MV-4-11 (cell line): ENCODE measurements at places on chromosomes 16 and 17.

DNA sequence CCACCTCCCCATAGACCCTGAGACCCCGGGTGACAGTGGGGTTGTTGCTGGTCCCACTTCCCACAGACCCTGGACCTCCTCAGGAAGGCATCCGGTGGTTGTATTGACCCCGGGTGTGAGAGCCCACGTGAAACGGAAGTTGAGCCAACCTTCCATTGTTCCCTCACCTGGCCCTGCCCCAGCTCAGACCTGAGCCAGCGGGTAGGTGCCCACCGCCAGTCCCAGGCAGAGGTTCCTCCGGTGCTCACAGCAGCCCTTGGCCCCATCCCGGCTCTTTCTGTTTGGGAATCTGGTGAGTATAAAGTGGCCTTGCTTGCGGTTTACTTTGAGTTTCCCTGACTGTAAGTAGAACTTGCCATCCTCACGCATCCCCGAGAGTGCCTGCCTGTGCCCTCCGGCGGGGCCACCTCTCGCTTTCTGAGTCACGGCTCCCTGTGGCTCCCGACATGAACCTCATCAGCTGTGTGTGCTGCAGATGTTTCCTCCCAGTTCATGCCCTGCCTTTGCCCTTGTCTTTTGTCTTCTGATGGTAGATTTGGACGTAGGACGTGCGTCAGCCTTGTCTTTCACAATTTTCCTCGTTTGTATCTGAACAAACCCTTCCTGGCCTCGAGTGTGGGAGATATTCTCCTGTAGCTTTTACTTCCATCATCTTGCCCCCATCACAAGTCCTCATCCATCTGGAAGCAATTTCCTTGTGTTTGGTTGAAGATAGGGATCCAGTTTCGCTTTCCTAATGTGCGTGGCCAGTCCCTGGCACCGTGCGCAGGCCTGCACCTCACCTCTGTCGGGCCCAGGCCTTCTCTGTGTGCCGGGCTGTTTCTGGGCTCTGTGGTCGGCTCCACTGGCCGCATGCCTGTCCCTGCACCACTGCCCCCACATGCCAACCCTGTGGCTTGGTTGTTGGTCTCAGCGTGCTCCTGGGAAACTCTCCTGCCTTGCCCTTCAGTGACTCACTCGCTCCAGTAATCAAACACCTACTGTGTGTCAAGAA is 76.0 kb downstream of the METRNL start:
- peak; percentile 93 for DNase-seq

DNA sequence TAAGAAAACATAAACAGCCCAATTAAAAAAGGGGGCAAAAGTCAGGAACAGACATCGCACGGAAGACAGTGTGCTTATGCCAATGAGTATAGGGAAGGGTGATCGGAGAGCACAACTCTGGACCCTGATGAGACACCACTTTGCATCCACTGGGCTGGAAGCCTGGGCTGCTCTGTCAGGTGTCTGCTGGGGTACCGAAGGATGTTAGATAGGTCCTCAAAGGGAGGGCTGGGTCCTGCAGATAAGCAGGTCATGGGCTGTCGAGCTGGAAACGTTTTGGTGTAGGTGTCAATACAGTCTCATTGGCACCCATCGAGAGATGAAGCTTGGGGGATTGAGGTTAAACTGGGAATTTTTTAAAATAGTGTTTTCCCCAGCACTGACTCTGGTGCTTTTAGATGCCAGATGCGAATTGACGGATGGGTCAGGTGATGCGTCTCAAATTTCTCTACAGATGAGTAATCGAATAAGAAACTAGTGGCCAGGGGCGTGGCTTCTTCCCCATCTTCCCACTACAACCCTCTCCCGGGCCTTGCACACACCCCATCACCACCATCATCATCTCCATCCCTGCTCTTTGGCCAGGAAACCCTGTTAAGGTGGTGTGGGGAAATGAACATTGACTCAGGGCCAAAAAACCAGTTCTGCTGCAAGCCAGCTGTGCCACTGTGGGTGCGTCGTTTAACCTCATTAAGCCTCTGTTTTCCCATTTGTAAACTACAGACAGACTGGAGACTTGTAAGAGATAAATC is 47.8 kb upstream of the IRF8 start:
- DNase-seq, result peak; percentile 58

GRCh38 chr17:78268191-78268874 is 36.9 kb downstream of the TMEM235 start:
- DNase-seq, result no peak

DNA sequence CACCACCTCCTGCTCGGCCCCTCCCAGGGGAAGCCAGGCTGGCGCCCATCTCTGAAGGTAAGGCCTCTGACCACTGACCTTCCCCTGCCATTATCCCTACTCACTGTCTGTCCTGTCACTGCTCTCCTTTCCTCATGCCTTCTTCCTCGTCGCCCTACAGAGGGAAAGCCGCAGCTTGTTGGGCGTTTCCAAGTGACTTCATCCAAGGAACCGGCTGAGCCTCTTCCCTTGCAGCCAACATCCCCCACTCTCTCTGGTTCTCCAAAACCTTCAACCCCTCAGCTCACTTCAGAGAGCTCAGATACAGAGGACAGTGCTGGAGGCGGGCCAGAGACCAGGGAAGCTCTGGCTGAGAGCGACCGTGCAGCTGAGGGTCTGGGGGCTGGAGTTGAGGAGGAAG is 3.0 kb downstream of the COA3 start:
- DNase-seq, result no peak

- peak; percentile 25 for DNase-seq
These were observed 33.1 kb downstream of the POLR3E start for GRCh38 chr16:22330326-22330725.

DNA sequence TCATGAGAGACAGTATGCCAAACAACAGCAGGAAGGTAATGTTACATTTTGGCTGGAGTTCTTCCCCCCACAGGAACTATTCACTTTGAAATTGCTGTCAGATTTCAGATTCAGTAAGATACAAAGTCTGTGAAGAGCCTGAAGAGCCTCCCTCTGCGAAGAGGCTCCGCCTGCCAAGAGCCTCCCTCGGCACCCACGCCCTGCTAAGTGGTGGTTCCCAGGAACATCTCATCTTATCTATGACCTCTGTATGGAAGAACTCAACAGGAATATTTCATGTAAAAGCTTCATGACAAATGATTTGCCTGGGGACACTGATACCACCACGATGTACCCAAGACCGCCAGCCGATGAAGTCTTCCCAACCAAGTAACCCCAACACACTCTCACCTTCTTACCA is 3.2 kb downstream of the ZC3H7A start:
- DNase-seq, result no peak

GRCh38 chr17:75430159-75430974 is 24.9 kb upstream of the GRB2 start:
- DNase-seq, result no peak

- DNase-seq, result no peak
These were observed 16.2 kb downstream of the BEAN1 start for GRCh38 chr16:66443269-66443652.

DNA sequence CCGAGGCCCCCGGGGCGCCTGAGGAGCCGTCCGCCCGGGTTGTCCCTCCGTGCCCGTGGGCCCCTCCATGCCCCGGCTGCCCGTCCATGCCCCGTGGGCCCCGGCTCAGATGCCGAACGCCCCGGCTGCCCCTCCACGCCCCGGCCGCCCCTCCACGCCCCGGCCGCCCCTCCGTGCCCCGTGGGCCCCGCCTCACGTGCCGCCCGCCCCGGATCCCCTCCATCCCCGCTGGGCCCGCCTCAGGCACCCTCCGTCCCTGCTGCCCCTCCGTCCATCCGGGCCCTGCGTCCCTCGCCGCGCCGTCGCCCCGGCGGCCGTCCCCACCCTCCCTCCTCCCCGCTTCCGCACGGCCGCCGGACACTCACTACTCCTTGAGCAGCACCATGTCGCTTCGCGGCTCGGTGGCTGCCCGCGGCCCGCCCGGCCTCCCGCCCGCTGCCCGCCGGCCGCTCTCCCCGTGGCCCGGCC is 382 bp downstream of the PITPNA start:
- DNase-seq, result no peak

DNA sequence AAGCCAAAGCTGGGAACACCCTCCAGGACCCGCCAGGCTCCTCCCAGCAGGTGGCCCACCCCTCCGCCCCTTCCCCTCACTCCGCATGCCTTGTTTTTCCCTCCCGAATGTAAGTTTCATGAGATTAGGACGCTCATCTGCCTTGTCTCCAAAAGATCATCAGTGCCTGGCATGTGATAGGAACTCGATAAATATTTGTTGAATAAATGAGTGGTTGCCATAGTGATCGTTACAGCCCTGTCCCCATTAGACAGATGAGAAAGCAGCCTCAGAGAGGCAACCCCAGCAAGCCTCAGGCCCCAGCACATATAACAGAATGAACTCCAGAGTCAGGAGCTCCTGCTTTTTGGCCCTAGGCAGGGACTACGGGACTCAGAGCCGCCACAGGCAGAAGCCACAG is 5.0 kb downstream of the CAMKK1 start:
- DNase-seq, result no peak

- DNase-seq, result peak; percentile 81
These were observed at the start of gene BIRC5 for GRCh38 chr17:78214016-78214705. Gene BIRC5 (plus strand): TSS chr17:78214253. CDS start chr17:78214317, 64 bp downstream.

DNA sequence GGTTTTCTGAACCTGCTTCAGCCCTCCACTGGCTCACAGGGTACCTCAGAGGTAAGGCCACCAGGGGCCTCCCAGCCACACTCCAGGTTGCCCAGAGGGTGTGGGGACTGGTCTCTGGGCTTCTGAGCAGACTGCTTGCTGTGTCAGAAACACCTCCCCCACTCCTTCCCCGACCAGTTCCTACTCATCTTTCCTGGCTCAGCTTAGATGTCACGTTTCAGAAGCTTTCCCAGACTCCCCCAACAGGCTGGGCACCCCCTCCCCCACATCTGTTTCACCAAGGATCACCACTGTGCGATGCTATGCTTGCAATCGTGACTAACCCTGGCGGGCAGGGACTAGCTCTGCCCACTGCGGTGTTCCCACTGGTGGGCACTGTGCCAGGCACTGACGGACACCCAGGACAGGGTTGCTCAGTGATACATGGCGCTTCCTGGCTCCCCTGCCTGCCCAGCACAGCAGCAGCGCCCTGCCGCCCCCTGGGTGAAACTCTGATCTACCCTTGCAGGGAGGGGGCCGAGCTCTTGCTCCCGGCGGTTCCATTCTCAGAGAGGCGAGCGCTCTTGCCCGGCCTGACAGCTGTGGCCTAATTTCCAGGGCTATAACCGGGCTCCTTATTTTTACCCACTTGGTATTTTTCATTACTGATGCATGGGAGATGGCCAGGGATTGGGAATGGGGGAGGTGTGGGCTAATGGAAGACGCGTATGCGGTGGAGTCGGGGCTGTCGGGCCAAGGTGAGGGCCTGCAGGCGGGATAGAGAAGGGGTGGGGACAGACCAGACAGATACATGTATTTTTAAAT is 29.4 kb upstream of the MTSS2 start:
- no peak for DNase-seq
